Hematopoietic multipotent progenitor cell treated with erythropoietin and hydrocortisone succinate and interleukin-3 and kit ligand, for 6 days (in vitro differentiated cells): ENCODE measurements at places on chromosomes 5 and 9.

DNA sequence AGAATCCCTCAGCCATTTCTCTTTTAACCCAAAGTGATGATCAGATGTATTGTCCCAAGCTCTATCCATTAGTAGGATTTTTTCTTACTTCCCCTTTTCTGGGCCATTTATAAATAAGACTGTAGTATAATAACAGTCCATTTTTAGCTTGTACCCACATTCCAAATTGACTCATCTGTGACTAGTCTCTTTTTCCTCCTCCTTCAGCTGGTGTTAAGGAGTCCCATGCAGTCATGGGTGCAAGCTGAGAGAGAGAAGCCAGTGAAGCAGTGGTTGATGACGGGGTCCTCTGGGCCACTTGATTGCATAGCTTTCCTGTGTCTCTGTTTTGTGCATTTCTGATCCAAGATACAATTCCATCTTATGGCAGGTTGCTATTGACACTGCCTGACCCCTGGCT lies 476.0 kb upstream of the CD180 start:
- no peak for DNase-seq

DNA sequence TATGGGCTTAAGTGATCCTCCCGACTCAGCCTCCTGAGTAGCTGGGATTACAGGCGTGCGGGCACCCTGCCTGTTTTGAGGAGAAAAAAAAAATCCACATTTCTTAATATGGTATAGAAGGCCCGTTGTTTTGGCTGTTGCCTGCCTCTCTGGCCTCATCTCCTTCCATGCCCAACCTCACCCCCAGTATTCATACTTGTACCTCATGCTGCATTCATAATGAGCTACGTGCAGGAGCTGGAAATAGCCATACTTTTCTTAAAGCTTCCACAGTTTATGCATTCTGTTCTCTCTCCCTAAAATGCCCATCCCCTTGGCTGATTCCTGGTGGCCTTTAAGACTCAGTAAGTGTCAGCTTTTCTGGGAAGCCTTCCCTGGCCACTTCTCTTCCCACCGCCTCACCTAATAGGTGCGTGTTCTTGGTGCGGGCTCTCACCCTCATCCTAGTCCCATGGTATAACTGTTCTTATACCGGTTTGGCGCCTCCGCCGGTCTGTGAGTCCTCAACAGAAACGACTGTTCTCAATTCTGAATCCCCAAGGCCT lies 2.1 kb upstream of the TPM2 start:
- DNase-seq = no peak

DNA sequence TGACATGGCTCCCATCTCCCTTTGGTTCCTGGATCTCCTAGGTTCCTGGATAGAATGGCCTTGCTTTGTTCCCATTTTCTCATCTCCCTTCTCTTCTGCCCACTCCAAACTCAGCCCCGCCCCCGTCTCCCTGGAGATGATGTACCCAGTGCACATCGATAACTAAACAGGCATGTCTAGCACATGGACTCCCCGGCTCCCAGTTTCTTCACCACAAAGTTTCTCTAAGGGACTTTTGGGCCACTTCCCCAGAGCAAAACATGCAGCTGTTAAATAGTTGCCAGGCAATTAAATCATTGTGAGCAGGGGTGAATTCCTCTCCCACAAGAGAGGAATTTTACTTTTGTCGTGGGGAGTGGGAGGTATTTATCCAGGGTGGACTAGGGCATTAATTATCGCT lies 259.0 kb downstream of the GADD45G start:
- no peak for DNase-seq

- no peak for DNase-seq
Observed at GRCh38 chr5:12616093-12616492, 711.8 kb upstream of the CTNND2 start.

GRCh38 chr5:34475249-34475966 lies 180.7 kb upstream of the RAI14 start:
- no peak for DNase-seq

DNA sequence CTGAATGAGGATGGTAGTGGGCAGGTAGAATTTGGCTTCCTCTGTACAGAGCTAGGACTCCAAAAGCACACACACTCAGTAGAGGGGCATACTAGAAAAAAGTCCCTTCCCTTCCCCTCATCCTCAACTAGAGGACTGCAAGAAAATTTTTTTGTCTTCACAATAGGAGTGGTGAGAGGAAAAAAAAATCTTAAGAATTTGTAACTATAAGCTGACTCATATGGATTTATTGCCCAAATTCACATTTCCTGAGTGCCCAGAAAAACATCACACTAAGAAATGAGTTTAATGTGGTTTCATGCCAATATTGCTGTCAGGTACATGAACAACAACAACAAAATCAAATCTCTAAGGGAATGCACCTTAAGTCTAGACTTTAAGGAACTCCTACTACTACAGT lies 43.7 kb downstream of the RANBP6 start:
- no peak for DNase-seq

DNA sequence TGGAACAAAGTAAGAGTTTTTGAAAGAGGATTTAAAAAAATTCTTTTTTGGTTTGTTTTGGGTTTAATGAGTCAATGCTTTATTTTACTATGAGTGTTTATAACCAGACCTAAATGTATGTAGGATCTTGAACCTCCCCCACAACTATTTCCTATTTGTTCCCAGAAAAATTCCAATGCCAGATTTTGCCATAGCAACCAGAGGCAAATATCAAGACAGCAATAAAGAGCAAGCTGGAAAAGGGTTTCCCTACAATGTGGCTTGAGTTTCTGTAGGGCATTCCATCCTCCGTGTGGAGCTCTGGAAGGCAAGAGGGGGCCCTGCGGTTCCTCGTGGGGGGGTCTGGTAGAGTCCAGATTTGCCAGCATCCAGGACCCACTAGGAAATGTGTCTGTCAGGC lies 27.8 kb upstream of the GDNF start:
- DNase-seq = no peak

- DNase-seq = no peak
Observed at GRCh38 chr5:172361566-172362238, 78.1 kb upstream of the UBTD2 start.

- no peak for DNase-seq
Observed at GRCh38 chr5:109788596-109788995, 98.9 kb downstream of the MAN2A1 start.

GRCh38 chr5:424301-425110 lies 18.5 kb upstream of the EXOC3 start:
- DNase-seq = no peak
